ENCODE measurements at places on chromosomes 16 and 17. TPM values are rescaled to one million over a fixed set of nuclear protein-coding genes. Genes with fewer than 3 reads are reported as not detected.

The GPRC5C gene
- not detected for total RNA-seq

The NOS2 gene
- not detected for total RNA-seq

The CD79B gene
- 1.2 TPM for total RNA-seq

- no peak overlapping the region for H3K4me3 ChIP-seq
- no peak overlapping the region for H3K27ac ChIP-seq
- no peak for DNase-seq
- H3K4me1 ChIP-seq: no peaks in the 10 kb centered on the region
- H3K36me3 ChIP-seq: no peaks in the 10 kb centered on the region
These were observed 78.6 kb downstream of the COPRS start for GRCh38 chr17:31780483-31780882.

DNA sequence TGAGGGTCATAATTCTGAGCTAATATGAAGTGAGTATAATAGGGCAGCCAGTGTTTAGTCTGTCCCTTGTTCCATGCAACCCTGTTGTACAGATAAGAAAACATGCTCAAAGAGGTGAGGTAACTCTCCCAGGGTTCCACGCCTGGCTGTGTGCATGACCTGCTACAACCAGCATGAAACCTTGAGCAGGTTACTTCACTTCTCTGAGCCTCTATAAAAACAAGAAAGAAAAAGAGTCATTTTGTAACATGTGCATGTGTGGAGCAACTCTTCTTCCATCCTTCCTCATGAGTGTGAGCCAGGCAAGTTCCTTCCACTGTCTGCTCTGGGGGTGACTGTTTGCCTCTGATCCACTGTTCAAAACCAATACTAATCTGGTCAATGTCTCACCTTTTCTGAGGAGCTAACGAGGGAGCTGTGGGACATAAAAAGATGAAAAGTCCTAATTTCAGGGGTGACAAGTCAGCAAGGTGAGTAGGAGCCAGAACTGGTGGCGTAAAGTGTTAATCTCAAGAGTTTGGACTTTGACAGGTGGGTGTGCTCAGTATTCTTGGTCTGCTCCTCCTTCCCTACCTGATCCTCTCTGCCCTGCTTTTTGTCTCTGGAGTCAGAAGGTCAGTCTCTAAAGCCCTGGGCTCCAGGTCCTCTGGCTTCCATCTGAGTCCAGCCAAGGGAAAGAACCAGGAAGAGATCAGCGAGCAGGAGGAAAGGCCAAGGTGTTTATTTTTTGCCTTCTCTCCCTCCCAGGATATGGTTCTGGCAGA, 21.5 kb downstream of the GFOD2 start:
- no peaks in the 10 kb centered on the region for H3K27me3 ChIP-seq
- no peak for DNase-seq
- H3K27ac ChIP-seq: no peak overlapping the region
- H3K36me3 ChIP-seq: no peaks in the 10 kb centered on the region
- no peak overlapping the region for H3K4me3 ChIP-seq

- no peak overlapping the region for H3K27ac ChIP-seq
- DNase-seq: no peak
- H3K4me3 ChIP-seq: no peak overlapping the region
- no peaks in the 10 kb centered on the region for H3K4me1 ChIP-seq
These were observed 8.8 kb downstream of the QPRT start for GRCh38 chr16:29687755-29688154.

DNA sequence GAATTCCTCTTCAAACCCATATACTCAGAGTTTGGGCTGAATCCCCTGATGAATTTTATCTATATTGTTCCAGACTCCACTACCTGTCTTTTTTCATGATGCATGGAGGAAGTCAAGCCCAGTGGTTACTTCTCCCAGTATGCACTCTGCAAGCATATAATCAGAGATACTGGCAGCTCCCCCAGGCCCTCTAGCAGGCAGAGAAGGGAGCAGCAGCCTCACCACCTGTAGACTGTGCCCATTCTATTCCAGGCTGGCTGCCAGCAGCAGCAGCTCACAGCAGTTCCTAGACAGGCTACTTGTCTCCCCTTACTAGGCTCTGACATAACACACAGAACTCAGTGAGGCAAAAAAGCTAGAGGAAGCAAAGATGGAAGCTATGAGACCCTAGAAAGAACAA, 3.4 kb downstream of the MKS1 start:
- H3K4me3 ChIP-seq: no peak overlapping the region
- no peaks in the 10 kb centered on the region for H3K4me1 ChIP-seq
- no peaks in the 10 kb centered on the region for H3K27me3 ChIP-seq
- H3K36me3 ChIP-seq: no peaks in the 10 kb centered on the region
